ENCODE measurements at places on chromosomes 2 and 18.

- DNase-seq: no peak
Measured at GRCh38 chr2:42756966-42757513, 6.9 kb downstream of the OXER1 start.

DNA sequence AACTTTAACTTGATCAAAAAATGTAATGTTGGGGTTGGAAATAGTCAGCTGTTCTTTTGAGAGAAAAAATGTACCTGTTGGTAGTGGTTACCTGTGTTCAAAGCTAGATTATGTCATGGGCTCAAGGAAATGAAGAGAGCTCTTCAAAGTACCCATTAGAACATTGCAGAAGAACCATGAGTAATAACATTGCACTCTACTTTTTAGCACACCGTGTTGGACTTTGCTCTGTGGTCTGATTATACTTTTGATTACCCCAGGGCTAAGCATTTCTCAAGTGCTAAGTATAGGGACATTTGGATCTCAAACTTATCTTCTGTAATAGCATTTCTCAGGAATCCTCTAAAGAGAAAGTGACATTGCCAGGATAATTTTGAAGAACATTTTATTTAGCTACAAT lies 1122.8 kb upstream of the CELF4 start:
- no peak for DNase-seq

- DNase-seq: no peak
Measured at GRCh38 chr2:209845666-209846065, 74.0 kb downstream of the UNC80 start.

DNA sequence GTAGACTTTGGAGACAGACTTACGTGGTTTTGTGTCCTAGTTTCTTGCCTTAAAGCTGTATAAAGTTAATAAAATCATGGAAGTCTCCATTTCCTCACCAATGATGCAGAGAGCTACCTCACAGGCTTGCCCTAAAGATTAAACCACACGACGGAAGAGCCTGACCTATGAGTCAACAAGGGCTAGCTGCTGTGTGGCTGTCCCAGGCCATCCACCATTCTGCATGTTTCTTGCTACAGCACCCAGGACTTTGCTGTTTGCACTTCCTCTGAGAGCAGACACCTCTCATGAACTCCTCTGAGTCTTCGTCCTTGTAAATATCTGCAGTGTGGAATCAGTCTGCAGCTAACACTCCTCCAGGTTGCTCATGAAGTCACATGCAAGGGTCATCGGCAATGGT lies 160.0 kb upstream of the TRIB2 start:
- DNase-seq: no peak

DNA sequence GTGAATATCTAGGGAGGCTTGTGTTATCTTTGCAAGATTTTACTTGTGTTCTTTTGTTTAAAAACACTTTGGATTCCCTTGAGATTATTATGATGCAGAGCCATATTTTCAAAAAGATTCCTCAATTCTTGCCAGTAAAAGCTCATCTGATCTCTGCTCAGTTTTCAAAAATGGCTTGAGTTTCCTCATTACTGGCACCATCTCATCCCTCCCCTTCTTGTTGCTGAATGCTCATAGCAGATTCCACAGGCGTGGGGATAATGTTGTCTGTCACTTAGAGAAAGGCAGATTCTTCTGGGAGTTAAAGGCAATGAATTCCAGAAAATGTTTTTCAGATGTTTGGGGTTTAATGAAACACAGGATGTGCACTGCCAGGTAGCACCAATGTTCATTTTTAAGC lies 170.4 kb upstream of the TANK start:
- DNase-seq: no peak

DNA sequence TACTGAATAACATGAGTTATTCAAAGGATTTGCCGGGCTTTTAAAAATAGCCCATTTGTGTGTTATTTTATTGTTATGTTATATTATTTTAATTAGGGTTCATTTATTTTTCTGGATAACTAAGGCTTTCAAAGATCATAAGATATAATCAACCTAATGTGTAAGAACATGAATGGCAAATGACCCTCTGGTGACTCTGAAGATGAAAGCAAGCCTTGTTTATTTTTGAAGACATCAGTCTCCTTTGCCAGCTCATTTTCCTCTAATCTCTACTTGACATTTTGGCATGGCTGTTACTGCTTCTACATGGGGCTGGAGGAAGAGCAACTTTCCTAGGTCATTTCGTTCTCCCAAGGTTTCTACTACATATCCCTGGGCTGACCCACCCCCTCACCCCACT lies 10.6 kb downstream of the FAP start:
- no peak for DNase-seq

- DNase-seq: no peak
Measured at GRCh38 chr2:29367986-29368658, 252.9 kb downstream of the CLIP4 start.
